ENCODE measurements at places on chromosomes 11 and 22.

DNA sequence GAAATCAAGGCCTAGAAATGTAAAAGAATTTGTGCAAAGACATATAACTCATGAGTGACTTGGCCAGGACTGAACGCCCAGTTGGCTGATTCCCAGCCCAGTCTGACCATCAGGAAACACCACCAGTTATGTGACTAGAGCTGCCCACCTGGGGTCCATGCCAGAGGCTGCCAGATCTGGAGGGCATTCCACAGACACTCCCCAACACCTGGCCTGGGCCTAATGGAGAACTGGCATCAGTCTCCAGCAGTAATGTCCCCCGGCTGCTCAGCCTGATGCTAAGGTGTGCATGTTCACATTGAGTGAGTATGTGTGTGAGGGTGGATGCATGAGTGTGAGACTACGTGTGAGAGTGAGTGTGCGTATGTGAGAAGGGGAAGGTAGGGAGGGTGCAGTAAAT, 15.7 kb downstream of the PLAAT3 start:
- DNase-seq, result no peak

DNA sequence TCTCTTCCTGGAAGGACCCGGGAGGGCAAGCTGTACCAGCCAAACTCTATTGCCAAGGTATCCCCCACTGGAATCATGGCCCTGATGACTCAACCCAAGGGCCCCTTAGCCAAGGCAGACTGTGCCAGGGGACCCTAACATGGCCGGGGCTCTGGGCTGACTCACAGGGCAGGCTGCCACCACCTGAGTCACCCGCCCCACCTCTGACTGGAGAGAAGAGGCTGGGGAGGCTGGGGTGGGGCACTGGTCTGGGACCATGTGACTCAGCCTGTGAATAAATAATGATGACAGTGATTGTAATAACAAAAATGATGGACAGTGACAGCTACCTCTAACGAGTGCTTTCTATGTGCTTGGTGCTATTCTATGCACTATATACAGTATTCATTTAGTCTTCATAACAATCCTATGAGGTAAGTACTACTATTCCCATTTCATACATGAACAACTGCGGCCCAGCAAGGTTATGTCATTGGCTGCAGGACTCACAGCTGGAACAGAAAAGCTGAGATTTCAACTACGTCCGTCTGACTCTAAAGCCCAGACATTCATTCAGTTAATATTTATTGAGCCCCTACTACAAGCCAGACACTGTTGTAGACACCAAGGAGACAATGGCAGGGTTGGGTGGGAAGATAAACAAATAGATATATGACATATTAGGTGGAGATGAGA, 84.2 kb downstream of the FBXO7 start:
- DNase-seq, result peak; percentile 13

GRCh38 chr11:1258401-1259075, 35.7 kb downstream of the MUC5B start:
- DNase-seq, result no peak

- DNase-seq, result no peak
Measured at GRCh38 chr22:34886391-34886790, 179.6 kb upstream of the ISX start.

- no peak for DNase-seq
Measured at GRCh38 chr11:86066657-86067008, 2.3 kb downstream of the PICALM start.

DNA sequence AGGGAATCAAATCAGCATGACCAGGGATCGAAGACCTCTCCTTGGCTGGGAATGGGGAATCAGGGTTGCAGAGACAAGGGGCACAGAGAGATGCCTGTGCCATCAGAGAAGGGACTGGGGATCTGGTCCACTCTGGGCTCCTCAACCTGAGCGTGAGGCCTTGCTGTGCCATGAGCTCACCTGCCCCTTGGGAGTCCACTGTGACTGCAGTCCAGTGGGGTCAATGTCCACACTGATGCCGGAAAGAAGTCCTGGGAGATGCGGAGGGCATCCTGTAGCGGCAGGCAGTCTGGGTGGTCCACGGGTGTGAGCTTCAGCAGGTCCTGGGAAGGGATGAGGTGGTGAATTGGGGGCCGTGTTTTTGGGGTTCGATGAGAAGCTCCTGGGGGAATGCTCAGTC, 7.3 kb upstream of the RGL4 start:
- no peak for DNase-seq

DNA sequence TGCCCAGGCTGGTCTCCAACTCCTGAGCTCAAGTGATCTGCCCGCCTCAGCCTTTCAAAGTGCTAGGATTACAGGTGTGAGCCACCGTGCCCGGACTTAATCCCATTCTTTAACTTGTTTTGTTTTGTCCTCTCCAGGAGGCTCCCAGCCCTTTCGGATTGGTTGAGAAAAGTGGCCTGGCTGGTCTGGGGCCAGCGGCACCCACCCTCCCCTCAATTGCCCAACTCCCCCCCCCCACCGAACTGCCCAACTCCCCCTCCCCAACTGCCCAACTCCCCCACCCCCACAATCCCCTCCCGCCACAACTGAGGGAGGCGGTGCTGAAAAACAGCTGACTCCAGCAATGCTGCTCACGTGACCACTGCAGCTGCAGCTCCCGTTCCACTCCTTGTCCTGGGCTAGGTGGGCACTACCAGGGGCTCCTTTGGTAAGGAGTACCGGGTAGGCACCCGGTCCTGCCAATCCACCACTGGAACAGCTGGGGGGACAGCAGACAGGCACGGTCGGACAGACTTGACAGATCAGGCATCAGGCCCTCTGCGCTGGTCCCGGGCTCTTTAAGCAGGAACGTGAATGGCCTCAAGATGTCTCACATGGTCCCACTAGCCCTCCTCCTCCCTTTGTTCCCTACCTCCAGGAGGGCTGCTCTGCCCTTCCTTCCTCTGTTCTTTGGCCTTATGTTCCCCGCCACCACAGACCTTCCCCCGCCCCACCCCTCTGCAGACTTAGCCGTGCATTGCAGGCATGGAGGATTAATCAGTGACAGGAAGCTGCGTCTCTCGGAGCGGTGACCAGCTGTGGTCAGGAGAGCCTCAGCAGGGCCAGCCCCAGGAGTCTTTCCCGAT, at the start of gene TCN2:
Gene TCN2 (plus strand): TSS at position 720 of the 845 bp plus-strand sequence. CDS start 158 bp downstream, outside the sequence.
- peak; percentile 67 for DNase-seq

GRCh38 chr11:117179048-117179999, 781 bp downstream of the SIDT2 start:
- peak; percentile 68 for DNase-seq

DNA sequence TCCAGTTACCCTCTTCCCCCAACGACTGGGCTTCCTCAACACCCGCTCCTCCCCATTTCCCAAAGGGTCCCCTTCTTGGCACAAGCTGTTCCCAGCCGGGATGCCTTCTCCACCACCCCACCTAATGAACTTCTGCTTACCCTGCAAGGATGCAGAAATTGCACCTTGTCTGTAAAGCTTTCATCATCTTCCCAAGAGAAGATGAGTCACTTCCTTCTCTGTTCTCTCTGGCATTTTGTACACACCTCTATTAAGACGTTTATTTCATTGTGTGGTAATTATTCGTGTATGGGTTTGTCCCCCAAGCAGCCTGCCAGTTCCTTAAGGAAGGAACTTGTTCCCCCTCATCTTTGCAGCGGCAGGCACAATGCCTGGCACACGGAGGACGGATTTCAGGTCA, 351.1 kb downstream of the CADM1 start:
- DNase-seq, result peak; percentile 33

DNA sequence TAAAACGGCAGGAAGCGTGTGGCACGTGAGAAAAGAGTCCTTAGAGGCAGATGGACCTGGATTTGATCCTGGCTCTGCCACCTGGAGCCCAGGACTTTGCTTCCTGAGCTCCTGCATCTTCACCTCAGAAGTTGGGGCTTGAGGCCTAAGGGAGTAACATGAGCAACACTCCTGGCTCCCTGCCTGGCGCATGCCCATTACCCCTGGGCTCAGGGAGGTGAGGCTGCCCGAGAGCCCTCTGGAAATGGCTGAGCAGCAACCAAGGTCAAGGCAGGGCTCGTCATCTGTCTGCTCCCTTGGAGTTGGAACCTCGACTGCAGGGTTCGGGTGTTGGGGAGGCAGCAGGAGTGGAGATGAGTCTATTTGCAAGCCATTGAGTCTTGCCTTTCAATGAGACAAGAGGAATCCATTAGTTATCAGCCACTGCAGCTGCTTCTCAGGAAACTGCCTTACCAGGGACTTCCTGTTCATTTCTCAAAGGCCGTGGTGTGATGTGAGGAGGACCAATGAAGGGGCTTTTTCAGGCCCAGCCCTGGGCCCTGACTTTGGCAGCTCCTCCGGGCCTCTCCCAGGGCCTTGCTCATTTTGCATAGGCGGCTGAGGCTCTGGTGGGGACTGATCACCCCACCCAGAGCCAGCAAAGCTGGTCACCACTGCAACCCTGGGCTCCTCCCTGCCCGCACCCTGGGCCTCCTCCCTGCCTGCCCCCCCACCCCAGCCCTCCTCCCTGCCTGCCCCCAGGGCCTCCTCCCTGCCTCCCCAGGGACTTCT, 6.4 kb downstream of the FADS2 start:
- no peak for DNase-seq

DNA sequence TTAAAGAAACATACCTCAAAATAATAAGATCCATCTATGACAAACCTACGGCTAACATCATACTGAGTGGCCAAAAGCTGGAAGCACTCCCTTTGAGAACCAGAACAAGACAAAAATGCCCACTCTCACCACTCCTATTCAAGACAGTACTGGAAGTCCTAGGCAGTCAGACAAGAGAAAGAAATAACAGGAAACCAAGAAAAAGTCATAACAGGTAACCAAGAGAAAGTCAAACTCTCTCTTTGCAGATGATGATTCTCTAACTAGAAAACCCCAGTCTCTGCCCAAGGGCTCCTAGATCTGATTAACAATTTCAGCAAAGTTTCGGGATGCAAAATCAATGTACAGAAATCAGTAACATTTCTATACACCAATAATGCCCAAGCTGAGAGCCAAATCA, 35.6 kb downstream of the TMEM123 start:
- no peak for DNase-seq

- DNase-seq, result no peak
Measured at GRCh38 chr11:37984991-37985390, 1387.0 kb upstream of the RAG2 start.

GRCh38 chr11:554428-555226, 5.9 kb downstream of the LMNTD2 start:
- DNase-seq, result peak; percentile 95

All from DMS53 (cell line).